Activated CD4-positive, alpha-beta T cell treated with anti-CD3 and anti-CD28 coated beads, Interleukin-2, Interleukin-6, amounts not matched to agents 100 ng/mL and 50 ng/mL, durations not matched to agents 16 hours and 8 hours (primary cell): ENCODE measurements at places on chromosomes 3 and 15.
A peak's percentile ranks its signal among the peaks of the same experiment; 100 is the strongest.

GRCh38 chr15:81235276-81236123 is 38.8 kb downstream of the IL16 start:
- no peak for DNase-seq

- no peak for DNase-seq
Measured at GRCh38 chr3:186569779-186570095, 783 bp upstream of the DNAJB11 start.

DNA sequence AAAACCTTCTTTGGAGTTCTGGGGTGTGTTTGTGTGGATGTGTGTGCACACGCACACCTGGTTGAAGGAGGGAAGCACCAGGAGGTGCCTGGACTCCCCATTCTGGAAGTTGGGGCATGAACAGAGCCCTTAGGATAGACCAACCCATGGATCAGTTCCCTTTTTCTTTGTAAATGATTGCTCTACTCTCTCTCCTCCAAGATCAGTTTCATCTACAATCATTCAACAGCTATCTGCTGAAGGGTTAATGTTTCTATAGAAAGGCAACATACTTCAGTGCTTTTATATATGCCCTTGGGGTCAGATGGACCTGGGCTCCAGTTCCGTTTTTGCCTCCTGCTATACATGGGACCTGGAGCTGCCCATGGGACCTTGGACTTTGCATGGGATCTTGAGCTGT is 352.1 kb upstream of the CFAP20DC start:
- no peak for DNase-seq

- no peak for DNase-seq
Measured at GRCh38 chr15:74175271-74176191, 2.0 kb downstream of the ISLR start.

GRCh38 chr3:42980209-42980608 is 1.1 kb downstream of the GASK1A start:
- no peak for DNase-seq

- no peak for DNase-seq
Measured at GRCh38 chr3:37653466-37653865, 208.2 kb upstream of the CTDSPL start.

DNA sequence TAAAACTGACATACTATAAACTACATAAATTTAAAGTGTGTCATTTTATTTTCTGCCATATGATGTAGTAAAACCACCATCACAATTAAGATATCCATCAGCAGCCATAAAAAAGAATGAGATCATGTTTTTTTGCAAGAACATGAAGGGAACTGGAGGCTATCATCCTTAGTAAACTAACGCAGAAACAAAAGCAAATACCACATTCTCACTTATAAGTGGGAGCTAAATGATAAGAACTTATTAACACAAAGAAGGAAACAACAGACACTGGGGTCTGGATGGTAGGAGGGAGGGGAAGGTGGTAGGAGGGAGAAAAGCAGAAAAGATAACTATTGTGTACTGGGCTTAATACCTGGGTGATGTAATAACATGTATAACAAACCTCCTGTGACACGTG is 24.6 kb downstream of the CCDC14 start:
- DNase-seq, result no peak

- DNase-seq, result no peak
Measured at GRCh38 chr15:82021992-82022391, 23.8 kb downstream of the MEX3B start.

GRCh38 chr3:55562700-55563099 is 75.6 kb upstream of the WNT5A start:
- DNase-seq, result no peak

- DNase-seq, result no peak
Measured at GRCh38 chr3:78697426-78697825, 1070.4 kb downstream of the ROBO1 start.

- DNase-seq, result no peak
Measured at GRCh38 chr3:182143903-182144302, 432.2 kb downstream of the SOX2 start.

DNA sequence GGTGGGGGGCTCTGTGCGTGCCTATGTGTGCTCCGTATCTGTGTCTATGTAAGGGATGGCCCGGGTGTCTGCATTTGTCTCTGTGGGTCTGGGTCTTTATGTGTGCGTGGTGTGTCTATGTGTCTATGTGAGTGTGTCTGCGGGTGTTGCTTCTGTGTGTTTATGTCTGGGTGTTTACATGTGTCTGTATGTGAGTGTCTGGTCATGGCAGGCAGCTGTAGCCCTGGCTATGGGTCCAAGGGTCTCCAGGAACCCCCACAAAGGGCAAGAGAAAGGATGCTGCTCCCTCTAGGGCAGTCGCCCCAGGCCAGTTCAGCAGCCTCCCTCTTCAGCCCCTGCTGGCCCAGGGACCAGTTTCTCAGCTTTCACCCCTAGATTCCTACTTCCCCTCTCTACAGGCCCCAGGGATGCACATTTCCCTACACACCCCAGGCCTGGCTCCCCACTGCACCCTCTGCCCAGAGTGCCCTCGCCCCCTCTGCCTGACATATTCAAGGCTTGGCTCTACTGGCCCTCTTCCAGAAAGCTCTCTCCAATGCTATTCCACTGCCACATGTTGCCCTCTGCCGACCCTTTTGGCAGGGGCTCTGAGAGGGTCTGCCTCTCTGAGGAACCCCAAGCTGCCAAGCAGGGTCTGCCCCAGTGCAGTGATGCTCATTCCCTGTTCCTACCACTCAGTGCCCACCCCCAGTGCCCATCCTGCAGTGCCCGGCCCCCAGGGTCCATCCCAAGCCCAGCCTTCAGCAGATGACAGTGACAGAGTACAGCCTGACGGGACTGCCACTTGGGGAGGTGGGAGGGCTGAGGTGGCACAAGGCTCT is 1.0 kb upstream of the MYL3 start:
- DNase-seq, result no peak

DNA sequence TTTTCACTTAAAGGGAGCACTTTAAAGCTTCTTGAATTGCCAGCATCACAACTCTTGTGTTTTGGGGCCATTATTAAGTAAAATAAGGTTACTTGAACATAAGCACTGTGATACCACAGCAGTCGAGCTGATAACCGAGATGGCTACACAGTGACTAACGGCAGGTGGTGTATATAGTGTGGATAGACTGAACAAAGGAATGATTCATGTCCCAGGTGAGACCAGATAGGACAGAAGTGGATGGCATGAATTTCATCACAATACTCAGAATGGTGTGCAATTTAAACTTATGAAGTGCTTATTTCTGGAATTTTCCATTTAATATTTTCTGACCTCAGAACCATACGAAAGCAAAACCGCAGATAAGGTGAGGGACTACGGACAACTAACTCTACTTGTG is 40.2 kb downstream of the PBRM1 start:
- no peak for DNase-seq

DNA sequence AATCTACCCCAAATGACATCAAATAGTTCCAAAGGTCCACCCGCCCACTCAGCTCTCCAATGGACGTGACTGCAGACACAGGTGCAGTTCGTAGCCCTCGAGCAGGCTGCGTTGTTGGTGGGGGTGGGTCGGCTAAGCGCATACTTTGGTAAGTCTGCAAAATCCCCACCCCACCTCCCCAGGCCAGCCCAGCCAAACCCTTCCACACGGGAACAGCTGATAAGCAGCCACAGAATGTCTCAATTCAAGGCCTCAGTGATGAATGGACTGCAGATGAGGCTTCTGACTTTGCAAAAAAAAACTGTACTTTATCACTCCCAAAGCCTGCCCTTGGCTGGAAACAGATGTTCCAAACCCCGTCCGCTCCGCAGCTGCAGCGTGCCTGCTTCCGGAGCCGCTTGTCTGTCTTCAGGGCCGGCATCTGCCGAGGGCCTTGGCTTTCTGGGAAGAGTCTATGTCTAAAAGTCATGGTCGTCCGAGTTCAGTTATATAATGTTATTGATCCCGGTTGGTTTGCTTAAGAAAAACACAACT is 38.2 kb downstream of the PCSK6 start:
- DNase-seq, result no peak

DNA sequence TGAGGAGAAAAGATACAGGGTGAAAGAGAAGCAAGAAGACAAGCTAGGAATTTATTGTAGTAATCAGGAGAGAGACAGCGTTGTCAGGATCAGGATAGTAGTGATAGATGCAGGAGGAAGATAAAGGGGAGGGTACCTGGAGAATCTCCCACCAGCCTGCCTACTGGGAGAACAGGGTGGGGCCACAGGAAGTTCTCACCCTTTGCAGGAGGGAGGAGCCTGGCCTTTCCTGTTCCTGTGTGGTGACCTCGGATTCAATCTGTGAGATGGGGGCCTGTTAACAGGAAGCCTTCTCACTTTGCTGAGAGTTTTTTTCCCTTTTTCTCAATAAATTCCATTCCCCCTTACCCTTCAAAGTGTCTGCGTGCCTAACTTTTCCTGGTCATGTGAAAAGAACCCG is 37.6 kb downstream of the GMPS start:
- peak; percentile 31 for DNase-seq

DNA sequence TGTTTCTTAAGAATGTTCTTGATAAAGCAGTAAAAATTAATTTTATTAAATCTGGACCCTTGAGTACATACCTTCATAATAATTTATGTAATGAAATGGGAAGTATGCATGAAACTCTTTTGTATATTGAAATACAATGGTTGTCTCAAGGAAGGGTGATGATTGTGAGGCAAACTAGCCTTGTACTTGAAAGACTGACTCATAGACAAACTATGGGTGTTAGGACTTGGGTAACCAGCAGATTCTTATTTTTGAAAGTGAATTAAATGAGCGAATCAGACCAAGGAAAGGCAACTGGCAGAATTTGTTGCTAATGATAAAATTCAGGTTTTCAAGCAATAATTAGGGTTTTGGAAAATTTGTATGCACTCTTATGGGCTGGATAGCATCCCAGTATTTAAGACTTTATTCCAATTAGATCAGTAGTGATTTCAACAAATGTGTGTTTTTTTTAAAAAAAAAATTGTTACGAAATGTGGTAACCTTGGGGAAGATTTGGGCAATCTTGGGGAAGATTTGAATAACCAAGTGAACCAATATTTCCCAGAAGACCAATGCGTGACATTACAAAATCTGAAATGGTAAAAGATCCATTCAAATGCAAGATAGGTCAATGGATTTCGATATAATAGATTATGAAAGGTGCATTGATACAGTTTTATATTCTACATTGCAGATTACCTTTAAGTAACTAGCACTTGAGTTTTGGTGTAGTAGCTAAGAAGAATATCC is 42.0 kb downstream of the ATP2C1 start:
- no peak for DNase-seq

DNA sequence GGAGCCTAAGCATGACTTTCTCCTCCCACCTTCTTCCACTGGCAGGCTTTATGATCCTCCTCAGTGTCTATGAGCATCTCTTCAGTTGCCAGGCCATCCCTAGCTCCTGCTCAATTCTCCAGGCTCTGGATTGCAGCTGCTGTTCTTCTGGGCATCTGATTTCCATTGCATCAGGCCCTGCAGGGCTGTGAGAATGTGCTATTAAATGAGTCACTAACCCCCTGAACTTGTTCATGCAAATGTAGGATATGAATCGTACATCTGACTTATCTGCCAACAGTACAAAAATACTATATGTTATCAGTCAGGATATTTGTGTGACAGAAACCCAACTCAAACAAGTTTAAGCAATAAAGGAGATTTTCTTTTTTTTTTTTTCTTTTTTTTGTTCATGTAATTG is 11.9 kb downstream of the GPR176 start:
- DNase-seq, result no peak

- DNase-seq, result no peak
Measured at GRCh38 chr3:128458746-128459460, 7.8 kb downstream of the DNAJB8 start.

GRCh38 chr3:16884084-16884747 is 539 bp upstream of the PLCL2 start:
- DNase-seq, result peak; percentile 79

DNA sequence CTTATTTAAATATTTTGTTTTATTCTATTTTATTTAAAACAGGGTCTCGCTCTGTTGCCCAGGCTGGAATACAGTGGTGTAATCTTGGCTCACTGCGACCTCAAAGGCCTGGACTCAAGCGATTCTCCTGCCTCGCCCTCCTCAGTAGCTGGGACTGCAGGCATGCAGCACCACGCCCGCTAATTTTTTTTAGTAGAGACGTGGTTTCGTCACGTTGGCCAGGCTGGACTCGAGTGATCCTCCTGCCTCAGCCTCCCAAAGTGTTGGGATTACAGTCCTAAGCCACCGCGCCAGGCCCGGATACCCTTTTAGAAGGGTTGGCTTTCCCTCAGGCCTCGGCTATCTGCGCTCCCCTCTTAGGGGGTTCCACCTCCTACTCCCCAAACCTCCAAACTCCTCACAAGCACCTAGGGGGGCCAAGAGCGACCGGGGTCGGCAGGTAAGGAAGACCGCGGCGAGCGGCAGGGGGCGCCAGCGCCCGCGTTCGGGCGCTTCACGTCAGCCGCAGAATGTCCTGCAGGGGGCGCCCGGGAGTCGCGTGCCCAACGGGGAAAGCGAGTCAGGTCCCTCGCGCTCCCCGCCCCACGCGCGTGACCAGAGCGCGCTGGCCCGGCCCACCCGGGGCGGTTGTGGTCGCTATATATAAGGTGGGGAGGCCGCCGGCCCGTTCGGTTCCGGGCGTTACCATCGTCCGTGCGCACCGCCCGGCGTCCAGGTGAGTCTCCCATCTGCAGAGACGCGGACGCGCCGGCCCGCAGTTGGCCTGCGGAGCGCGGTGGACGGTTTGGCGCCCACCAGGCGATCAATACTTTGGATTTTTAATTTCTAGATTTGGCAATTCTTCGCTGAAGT is 51.8 kb upstream of the GATM start:
- DNase-seq, result peak; percentile 90

DNA sequence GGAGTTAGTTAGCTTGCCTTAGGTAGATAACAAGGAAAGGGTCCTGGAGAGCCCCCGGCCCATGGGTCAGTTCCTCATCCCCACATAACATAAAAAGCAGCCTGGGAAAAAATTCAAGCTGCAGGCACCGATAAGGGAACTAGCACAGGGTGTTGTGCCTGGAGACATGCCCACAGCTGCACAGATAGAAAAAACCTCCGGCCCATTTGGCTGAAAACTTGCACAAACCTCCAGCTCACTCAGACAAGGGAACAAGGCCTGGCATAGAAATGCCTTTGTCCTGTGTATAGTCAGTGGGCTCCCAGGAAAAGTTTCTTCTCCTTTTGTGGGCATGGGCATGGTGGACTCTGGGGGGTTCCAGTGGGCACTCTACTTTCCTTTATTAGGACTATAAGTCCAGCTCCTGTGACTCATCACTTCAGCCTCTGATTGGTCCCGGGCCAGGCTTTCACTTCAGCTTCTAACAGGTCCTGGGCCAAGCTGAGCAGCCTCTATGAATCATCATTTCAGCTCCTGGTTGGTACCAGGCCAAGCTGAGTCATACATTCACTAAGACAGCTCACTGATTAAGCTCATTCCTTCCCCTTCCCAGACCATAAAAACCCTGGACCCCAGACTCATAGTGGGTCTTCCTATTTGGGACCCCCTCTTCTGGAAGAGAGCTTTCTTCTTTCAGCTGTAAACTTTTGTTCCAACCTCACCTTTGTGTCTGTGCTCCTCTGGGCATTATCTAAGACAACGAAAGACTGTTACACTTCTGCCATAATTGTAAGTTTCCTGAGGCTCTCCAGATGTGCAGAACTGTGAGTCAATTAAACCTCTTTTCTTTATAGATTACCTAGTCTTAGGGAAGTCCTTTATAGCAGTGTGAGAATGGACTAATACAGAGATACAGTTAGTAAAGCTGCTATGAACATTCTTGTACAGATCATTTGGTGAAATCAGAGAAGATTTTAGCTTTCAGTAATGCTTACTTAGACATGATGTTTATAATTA is 348.0 kb upstream of the DPPA4 start:
- DNase-seq, result peak; percentile 1
